ENCODE measurements at places on chromosomes 12 and 14.
A peak's percentile ranks its signal among the peaks of the same experiment; 100 is the strongest.

DNA sequence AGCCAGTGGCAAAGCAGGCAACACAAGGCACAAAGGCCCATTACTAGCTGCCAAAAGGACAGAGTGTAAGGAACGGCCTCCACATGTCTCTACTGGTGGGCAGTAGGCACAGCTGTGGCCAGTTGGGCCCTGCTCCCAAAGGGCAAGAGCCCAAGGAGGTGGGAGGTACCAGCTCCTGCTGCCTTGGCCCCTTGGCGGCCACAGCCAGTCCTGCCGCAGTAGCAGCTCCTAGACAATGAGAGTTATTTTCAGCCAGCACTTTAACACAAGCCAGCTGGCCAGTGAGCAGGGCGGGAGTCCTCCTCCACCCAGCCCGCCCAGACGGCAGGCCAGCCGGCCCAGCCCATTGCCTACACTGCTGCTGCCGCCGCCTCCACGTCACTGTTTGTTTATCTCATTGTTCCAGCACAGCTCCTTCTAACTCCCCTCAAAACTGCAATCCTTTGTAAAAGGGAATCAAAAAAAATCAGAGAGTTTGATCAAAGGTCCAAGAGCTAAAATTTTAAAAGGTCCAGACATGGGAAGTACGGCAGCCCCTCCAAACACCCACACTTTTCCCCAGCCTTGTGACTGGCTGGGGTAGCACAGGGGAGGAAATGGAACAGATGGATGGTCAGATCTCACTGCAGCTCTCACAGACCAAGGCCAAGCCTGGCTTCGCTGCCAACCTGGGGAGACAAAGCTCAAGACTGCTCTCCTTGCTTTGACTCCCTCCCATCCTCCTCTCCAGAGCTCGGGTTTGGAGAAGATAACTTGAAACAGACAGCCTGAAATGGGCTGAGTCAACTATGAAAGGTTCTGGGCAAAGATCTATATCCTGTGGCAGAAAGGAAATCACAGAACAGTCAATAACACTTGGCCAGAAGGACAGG is 33.5 kb downstream of the FMNL3 start:
- DNase-seq, result peak; percentile 95

GRCh38 chr12:51186465-51187085 is 13.6 kb upstream of the TFCP2 start:
- no peak for DNase-seq

DNA sequence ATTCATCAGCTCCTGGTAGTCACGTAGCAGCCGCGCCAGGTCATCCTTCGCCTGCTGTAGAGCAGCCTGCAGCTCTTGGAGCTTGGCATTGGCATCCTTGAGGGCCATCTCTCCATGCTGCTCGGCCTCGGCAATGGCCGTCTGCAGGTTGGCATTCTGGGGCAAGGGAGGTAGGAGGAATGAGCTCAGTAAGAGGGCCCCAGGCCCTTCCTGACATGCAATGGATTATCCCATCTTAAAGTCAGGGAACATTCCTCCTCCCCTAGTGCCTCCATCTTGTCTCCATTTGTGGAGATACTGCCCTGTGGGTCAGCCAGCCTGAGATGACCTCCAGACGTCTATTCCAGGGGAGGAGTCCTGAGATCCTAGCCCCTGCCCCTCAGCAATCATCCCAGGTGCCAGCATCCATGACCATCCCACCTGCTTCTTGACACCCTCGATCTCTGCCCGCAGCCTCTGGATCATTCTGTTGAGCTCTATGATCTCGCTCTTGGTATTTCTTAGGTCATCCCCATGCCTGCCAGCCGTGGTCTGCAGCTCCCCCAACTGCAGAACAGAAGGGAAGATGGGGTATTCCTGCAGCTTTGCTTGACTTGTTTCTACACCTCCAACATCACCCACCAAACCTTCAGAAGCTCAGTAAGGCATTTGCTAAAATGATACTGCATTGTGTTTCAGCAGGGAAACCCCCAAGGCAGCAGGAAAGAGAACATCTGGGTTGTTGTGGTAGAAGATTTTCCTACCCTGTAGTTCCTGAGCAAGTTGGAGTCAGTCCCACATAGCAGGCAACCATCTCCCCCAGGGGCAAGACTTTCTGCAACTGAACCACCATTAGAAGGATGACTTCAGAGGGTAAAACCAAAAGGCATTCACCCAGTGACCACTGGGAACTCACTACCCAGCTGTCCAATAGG is 4.4 kb downstream of the KRT3 start:
- DNase-seq, result peak; percentile 11

DNA sequence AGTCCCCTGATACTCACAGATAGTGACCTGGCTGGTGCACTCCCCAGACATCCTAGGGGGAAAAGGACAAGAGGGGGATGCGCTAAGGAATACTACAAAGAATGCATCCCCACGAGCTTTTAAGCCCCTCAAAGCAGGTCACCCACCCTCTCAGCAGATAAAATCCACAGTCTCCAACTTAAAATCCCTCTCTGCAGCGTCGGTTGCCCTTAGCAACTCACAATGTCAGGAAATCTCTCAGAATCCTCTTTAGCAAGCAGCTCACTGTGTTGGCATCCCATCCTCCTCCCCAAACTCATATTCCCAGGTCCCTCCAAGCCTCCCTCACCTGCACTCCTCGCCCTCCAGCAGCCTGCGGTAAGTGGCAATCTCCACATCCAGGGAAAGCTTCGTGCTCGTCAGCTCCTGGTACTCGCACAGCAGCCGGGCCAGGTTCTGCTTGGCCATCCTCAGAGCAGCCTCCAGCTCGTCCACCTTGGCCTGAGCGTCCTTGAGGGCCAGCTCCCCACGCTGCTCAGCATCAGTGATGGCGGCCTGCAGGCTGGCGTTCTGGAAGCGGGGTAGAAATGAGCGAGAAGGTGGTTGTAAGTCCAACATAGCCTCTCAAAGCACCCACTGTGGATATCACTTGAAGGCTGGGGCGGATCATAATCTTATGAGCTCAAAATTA is 5.5 kb upstream of the KRT79 start:
- DNase-seq, result no peak

GRCh38 chr14:95361373-95362137 is 41.8 kb upstream of the CLMN start:
- DNase-seq, result no peak

DNA sequence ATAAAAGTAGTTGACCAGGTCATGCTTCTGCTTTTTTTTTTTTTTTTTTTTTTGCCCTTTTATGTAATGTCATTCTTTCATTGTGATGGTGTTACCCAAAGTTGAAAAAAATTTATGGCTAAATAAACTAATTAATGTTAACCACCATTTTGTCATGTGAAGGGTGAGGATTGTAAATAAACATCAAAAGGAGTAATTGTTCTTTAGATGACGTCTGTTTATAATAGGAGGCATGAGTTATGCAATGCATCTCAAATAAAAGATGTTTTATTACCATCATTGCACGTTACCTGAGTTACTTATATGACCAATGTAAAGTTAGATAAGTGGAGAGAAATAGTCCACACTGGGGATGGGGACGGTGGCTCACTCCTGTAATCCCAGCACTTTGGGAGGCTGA is 349.9 kb upstream of the PDE3A start:
- DNase-seq, result no peak

DNA sequence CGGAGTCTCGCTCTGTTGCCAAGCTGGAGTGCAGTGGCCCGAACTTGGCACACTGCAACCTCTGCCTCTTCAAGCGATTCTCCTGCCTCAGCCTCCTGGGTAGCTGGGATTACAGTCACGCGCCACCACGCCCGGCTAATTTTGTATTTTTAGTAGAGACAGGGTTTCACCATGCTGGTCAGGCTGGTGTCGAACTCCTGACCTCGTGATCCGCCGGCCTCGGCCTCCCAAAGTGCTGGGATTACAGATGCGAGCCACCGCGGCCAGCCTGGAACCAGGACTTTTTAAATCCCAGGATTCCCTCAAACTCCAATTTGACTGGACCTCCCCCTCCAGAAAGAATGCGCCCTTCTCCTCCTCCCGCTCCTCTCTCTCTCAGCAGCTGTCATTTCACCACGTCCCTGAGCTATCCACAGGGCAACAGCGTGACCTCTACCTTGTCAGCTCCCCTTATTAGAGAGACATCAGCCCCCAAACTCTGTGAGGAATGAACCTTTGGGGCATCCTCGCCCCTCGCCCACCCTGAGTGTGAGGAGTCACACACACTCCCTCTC is 2.0 kb downstream of the ESYT1 start:
- DNase-seq, result no peak

- DNase-seq, result peak; percentile 80
These were observed at the start of gene PRKD1 for GRCh38 chr14:29927376-29928116. TSS of gene PRKD1 (minus strand) at chr14:29927847.

- DNase-seq, result no peak
These were observed 7.9 kb downstream of the NRIP2 start for GRCh38 chr12:2826721-2827515.

GRCh38 chr12:38771871-38772270 is 133.5 kb downstream of the CPNE8 start:
- DNase-seq, result no peak

DNA sequence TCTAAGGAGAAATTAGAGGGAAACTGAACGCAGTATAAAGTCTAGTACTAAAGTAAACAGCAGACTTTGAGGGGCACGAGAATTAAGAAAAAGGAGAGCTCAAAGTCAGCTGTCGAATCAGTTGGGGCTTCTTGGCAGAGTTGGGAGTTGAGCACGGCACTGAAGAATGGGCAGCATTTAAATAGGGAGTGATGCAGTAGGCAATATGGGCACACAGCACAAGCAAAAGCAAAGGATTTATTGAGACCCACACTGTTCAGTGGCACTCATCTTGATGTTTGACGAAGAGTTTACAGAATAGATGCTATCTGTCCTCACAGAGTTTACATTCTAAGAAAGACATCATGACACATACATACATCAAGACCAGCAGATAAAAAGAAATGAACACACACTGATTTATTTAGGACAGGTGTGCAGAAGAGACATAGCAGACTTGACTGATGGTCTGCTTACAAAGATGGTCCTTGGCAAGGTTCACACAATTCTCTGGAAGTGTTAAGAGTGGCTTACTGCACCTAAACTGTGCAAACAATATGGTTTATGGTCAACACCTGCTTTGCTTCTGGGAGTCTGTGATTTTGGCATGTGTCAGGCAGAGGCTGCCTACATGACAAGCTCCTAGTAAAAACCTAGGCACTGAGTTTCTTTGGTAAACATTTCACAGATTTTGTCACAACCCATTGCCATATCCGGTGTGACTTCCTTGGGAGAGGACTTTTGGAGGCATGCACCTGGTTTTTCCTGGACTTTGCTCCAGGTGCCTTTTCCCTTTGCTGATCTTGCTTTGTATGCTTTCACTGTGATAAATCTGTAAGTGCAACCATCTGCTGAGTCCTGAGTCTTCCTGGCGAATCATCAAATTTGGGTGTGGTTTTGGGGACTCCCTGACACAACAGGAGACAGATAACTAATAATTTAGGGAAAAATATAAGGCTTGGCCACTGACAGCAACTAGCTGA is 26.3 kb downstream of the ALKBH1 start:
- peak; percentile 39 for DNase-seq

DNA sequence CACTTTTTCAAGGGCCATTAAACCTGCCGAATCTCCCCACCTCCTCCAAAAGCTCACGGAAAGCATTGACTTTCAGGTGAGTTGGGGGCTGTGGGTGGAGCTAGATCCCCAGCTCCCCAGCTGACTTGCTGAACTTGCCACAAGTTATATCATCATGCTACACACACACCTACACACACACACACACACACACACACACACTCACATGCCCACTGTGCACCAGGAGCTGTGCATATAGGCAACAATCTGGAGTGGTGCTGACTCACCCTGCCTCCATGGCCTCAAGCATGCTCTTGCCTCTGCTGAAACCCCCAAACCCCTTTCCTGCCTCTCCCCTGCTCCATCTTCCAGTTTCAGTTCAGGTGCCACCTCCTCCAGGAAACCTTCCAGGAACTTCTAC is 26.1 kb downstream of the SERPINA3 start:
- DNase-seq, result no peak

DNA sequence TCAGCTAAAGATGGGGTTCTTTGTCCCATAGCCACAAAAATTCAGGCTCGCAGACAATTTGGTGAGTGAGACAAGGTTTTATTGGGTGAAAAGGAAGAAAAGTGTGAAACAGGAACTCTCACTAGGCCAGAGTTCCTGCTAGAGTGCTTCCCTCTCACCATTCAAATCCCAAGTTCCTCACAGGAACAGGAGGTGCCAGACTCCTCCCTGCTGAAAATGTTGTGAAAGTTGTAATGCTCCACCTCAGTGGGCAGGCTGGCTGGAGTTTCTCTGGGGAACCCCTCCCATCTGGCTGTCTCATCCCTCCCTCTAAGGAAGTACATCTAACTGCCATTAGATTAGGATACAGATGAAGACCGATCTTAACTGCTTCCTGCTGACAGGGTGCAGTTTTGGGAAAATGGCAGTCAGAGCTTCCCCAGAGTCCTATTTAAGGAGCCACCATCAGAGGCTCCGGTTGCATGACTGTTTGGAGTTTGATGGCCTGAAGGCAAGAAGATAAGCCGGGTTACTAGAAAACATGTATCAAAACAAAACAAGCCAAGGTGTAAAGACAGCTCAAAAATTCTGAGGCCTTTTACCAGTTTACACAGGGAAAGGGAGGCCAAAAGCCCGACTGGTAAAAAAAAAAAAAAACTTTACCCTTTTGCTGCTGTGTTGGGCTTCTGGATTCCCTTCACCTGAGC is 127.6 kb downstream of the FSCB start:
- DNase-seq, result no peak

- no peak for DNase-seq
These were observed 298.4 kb downstream of the CACNA1C start for GRCh38 chr12:2351161-2351560.

- DNase-seq, result no peak
These were observed 38.4 kb downstream of the MVK start for GRCh38 chr12:109612003-109612402.

DNA sequence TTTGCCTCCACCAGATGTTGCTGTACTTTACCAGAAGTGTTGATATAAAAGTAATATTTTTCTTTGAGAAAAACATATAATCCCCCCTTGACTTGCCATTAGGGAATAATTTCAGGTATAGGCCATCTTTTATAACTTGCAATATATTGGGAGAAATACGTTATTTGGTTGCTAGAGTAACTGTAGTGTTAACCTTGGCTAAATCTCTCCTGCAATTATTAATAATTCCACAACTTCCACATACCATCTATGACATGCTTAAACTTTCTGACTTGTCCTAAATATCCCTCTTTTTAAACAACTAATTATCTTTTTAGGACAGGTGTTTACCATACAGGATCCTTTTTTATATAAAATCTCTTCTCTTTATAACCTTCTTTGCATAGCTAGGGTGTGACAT is 1048.2 kb downstream of the SLC16A7 start:
- DNase-seq, result no peak

- DNase-seq, result no peak
These were observed 61.6 kb upstream of the MED13L start for GRCh38 chr12:116339062-116339461.

- DNase-seq, result no peak
These were observed 4.1 kb upstream of the TAS2R14 start for GRCh38 chr12:10943167-10943566.

DNA sequence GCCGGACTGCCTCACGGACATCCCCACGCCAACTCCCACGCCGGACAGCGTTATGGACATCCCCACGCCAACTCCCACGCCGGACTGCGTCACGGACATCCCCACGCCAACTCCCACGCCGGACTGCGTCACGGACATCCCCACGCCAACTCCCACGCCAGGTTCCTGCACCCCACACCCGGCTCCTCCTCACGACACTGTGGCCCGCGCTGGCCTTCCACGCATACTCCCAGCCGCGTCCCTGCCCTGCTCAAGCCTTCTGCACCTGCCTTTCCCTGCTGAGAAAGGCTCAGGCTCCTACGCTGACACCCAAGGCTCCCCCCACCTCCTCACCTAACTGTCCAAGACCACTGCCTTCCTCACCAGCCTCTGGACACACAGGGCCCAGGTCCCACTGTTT is 9.7 kb downstream of the CACNA2D4 start:
- DNase-seq, result no peak

- DNase-seq, result no peak
These were observed 13.3 kb upstream of the VRK1 start for GRCh38 chr14:96783915-96784224.

All from EH (cell line).